COR-L47 (cell line): ENCODE measurements at places on chromosomes 6 and 20.

GRCh38 chr6:91166271-91167046, 579.6 kb upstream of the MAP3K7 start:
- DNase-seq = no peak

DNA sequence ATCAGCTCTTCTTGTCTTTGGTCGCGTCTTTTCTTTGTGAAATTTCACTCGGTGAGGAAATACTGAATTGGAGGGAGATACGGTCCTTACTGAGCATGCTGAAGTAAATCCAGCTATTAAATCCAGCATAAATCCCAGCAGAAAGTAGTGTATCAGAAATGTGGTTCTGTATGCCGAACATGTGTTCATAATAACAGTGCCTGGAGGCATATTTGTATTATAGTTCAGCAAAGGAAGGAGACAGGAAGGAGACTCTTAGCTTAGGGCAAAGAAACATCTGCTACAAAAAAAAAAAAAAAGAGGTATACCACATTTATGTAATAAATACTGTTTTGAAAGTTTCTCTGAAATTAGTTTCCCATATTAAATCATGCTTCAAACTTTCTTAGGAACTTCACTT, 211.8 kb downstream of the PLCB4 start:
- no peak for DNase-seq

DNA sequence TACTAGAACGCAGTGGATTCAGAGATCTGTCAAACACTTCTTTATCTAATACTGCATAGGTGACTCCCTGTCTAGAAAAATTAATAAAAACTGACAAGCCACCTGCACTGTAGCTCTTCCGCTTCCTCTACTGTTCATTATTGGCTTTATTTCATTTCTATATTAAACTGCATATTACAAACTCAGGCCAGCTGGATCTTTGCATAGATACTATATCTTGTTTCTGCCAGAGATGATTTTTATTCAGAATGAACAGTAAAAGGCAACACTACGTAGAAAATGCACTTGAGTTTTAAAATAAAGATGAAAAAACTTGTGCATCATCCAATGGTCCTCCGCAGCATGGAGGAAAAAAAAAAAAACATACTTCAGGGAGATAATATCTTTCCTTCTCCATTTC, 508.3 kb downstream of the PRKN start:
- DNase-seq = no peak

GRCh38 chr6:51616243-51616642, 471.2 kb downstream of the PKHD1 start:
- no peak for DNase-seq

DNA sequence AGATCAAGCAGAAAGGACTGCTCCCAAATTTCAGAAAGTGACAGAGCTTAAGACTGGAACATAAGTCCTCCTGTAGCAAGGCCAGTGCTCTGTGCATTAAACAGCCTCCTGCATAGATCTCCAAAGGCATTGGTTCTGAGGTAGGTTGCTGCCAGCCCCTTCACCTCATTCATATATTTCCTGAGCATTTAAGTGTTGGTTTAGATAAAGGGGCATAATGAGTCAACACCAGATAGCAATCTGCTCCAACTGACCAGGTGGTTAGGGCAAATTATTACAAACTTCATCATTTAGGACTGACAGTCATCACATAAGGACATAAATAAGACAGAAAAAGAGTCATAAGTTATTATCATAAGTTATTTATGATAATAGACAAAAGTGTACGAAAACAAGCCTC, 10.7 kb downstream of the PTPRK start:
- DNase-seq = no peak

DNA sequence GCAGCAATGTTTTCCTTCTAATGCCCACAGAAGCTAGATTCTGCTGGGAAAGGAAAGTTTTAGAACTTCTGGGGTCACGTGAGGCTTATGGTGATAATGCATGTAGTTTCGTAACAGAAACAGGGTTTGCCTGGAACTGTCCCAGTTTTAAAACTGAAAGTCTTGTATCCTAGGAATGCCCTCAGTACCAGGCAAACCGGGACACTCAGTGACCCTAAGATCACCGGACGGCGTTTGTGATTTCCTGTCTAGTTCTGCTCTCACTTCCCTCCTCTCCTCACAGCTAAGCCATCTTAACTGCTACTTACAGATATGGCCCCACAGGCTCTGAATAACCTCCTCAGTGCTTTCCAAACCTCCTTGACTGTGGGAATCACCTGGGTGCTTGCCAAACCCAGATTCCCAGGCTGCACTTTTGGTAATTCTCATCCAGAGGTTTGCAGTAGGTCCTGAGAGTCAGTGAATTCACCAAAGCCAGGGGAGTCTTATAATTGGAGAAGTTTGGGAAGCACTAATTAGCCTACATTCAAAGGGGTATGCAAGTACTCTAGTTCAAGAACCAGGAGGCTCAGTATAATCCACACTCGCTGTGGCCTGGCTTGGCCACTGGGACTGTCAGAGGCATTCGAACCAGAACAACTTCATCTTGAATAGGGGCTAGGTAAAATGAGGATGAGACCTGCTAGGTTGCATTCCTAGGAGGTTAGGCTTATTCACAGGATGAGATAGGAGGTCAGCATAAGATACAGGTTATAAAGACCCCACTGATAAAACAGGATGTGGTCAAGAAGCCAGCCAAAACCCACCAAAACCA, 231.6 kb upstream of the MYLIP start:
- DNase-seq = no peak
